Caudate nucleus (tissue), 63 donors: ENCODE measurements at places on chromosomes 11 and 22.

GRCh38 chr11:77472991-77473800, 698 bp downstream of the PAK1 start:
- DNase-seq, result no peak

GRCh38 chr22:41762980-41763779, 37.3 kb upstream of the CCDC134 start:
- peak; percentile 5 for DNase-seq

GRCh38 chr11:19938169-19938856, 222.0 kb downstream of the DBX1 start:
- DNase-seq, result peak; percentile 21

GRCh38 chr11:76185931-76186401, 20.3 kb downstream of the WNT11 start:
- no peak for DNase-seq

GRCh38 chr11:115776916-115777315, 272.7 kb upstream of the CADM1 start:
- DNase-seq, result no peak

GRCh38 chr11:110298301-110298765, 1.9 kb upstream of the RDX start:
- no peak for DNase-seq

DNA sequence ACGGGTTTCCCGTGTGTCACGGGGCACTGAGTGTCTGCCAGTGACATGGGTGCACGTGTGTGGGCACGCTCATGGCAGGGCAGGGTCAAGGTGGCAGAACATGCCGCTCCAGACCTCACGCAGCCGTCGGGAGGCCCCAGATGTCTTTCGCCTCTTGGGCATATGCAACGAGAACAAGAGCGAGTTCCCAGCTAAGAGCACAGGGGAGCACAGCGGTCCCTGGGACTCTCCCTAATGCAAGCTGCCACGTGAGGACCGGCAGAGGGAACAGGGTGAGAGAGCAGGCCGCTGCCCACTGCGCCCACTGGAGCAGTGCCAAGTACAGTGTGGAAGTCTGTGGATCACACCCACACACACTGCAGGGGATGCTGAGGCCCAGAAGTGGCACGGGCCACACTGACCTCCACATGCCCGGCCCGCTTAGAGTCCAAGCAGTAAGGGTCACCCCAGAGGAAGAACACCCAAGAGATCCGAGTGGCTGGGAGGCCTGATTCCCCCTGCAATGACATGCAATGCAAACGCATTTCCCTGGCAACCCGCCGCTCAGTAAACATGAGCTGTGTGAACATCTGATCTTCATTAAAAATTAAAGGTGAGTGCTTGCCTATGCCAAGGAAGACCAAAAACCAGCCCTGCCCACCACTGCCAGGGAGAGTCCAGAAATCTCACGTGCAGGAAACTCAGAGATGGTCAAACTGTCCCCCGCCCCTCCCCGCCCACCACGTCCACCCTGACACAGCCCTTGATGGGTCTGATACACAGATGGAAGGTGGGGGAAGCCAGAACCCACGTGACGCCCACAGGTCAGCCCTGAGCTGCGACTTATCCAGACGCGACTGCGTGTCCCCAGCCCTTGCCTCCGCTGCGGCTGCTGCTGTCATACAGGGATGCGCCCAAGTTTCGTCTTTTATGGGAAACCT, 11.7 kb downstream of the CERK start:
- no peak for DNase-seq

- no peak for DNase-seq
Observed at GRCh38 chr22:43136255-43136654, 6.9 kb downstream of the MCAT start.

DNA sequence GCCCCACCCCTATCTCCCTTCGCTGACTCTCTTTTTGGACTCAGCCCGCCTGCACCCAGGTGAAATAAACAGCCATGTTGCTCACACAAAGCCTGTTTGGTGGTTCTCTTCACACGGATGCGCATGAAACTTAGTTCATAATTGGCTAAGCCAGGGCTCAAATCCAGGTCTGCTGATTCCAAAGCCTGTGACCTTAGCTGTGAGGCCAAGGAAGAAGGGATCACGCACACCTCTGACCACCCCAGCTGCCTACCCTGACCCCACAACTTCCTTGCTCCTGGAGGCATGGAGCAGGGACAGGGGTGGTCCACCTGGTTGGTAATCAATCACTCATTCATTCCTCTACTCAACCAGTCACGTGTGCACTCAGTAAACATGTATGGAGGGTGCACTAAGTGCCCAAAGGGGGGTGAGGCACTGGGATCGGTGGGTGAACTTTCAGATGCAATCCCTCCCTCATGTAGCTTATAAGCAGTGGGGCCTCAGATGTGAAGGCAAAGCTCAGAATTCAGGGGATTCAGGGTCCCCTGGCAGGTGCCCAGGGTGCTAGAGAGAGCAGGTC, 10.3 kb downstream of the FXYD2 start:
- no peak for DNase-seq
